ENCODE measurements at places on chromosomes 1 and 21.
A peak's percentile ranks its signal among the peaks of the same experiment; 100 is the strongest.

- no peak for DNase-seq
Measured at GRCh38 chr1:48701445-48701844, 75.2 kb downstream of the BEND5 start.

DNA sequence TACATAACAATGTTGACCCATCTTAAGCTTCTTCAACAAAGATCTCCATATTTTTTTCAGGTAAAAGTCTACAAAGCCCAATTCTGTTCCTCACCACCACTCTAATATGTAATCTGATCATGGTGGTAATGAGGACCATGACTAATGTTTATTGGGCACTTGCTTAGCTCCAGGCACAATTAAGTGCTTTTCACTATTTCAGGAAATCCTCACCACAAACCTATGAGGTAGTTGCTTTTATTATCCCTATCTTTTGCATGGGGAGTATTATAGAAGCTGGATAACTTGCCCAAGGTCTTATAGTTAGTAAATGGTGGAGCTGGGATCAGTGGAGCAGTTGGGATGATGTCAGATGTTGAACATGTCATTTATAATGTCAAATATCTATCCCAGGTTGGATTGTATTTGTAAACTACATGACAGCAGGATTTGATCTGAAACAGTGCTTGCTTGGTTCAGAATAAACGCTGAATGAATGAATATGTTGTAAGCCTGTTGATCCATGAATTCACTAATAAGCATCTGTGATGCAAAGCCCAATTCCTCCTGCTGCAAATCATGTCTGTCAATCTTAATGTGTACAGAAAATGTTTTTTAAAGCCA, 283.3 kb upstream of the ST6GALNAC5 start:
- DNase-seq = no peak

DNA sequence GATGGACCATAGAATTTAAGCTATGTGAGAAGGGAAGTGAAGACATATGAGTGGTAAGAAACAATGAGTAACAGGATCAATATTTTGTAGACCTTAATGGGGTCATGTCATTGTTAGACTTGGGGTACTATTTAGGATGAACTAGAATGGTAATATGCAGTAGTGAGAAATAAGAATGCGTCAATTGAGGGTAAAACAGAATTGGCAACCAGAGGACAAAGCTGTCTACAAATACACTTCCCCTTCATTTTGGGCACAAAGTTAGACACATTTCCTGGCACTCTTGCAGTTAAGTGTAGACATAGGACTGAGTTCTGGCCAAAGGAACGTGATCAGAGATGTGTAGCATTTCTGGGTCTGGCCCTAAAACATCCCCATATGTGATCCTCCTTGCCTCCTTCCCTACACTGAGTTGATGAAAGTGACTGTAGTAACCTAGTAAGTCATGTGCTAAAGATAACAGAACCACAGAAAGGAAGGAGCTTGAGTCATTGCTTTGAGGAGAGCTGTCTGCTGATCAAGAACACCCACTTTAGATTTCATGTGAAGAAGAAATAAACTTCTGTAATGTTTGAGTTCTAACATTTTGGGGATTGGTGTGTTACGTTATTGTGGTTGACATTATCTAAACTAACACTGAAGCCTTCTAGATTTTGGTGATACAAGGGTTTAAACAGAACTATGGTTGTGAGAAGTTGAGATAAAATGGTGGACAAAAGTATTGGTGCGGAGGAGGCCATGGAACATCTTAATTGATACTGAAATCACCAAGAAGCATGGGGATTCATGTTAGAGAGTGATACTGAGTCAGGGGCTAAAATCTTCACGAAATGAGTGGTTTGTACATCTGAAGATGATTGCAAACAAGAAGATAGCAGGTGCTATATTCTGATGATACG, 41.7 kb downstream of the CD55 start:
- DNase-seq = no peak

- no peak for DNase-seq
Measured at GRCh38 chr1:119784191-119784781, 15.6 kb upstream of the HMGCS2 start.

GRCh38 chr21:31075848-31076247, 37.6 kb upstream of the KRTAP19-8 start:
- DNase-seq = no peak

DNA sequence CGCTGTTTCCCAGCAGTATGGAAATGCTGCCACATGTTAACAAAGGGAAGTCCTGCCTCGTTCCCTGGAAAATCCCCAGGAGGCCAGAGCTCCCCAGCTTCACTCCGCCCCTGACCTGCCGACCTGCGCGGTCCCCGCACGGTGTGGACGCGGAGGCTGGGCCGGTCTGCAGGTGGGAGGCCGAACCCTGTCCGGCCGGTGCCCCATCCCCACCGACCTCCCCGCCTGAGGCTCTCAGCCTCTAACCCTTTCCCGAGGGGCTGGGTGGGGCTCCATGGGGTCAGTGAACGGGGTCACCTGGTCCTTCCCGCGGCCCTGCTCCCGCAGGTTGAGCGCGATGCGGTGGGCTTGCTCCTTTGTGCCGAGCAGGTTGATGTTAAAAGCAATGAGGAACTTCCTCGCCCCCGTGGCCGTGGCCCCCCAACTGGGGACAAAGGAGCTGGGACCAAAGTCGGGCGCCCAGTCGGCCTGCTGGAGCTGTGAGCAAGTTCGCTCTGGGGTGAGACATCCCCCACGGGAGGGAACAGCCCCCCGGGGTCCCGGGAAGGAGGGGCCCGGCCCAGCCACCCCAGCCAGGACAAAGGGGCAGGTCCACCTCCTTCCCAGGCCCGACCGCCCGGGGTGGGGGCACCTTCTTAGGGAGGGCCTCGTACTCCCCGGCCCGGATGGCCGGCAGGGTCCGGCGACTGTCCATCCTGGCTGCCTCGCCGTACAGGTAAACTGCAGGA, 4.0 kb downstream of the FTCD start:
- DNase-seq = peak; percentile 1

DNA sequence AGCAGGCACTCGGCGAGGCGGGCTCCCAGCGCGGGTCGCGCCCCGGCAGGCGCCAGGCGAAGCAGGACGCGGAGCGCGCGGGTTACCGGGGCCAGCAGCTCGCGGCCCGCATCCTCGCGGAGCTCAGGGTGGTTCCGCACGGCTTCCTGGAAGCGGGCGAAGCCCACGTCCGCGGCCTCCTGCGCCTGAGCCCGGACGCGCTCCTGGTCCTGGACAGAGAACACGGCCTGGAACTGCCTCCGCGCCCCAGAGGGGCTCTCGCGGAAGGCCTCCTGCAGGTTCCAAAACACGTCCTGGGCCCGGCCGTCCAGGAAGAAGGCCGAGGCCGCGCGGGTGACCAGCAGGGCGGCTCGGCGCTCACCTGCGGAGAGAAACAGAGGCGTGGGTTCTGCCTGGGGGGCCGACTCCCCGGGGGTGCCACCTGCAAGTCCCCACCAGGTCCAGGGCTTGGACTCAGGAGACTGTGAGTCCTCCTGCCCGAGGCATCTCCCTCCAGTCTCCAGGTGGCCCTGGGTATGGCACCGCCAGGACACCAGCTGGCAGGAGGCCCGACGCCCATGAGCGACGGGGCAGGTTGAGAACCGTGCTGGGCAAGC, 11.4 kb downstream of the TTC34 start:
- no peak for DNase-seq

GRCh38 chr1:193060115-193060403, 647 bp downstream of the RO60 start:
- DNase-seq = no peak

GRCh38 chr1:201069636-201070035, 42.6 kb downstream of the CACNA1S start:
- DNase-seq = no peak

- no peak for DNase-seq
Measured at GRCh38 chr1:58573138-58573537, 3.9 kb downstream of the TACSTD2 start.

DNA sequence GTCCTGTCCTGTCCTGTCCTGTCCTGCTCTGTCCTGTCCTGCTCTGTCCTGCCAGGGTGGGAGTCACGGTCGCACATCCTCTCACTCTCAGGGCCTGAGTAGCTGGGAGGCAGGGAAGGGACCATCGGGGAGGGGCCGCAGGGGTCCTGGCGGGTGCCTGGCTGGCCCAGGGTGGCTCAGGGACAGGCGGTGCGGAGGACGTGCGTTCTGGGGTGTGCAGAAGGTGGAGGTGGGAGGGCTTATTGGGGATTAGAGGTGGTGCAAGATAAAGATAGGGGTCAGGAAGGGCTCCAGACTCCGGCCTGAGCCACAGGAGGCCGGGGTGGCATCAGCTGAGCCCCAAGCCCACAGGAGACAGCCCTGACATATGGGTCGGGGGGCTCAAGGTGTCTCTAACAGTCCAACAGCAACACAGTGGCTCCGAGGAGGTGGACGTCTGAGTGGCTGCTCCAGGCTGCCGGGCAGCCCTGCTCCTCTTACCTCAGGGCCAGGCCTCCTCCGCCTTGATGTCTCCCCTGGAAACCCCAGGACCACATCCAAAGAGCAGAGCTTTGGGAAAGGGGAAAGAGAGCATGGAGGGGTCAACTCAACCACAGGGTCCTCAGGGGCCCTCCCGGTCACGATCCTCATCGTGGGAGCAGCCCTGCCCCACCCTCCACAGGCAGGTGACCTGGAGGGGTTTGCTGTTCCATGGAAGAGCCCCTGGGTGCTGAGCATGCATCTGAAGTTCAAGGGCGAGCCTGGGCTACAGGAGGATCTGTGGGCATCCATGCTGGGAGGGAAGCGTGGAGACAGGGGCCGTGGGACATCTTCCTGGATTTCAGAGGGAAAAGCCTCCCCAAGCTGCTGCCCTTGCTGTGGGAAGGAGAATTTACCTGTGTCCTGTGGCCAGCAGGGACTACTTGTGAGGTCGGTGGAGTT, 39.6 kb upstream of the ADARB1 start:
- DNase-seq = no peak

DNA sequence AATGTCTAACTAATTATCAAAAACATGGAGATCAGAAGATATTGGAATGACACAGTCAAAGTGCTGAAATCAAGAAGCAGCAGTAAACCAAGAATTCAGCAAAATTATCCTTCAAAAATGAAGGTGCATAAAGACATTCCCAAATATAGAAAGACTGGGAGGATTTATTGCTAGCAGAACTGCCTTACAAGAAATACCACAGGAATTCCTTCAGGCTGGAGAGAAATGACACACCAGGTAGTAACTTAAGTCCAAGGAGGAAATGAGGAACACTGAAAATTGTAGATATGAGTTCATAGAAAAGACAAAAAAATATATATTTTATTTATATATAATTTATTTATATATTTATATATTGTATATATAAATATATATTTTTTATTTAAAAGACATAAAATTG, 217.2 kb downstream of the RPS6KC1 start:
- no peak for DNase-seq

DNA sequence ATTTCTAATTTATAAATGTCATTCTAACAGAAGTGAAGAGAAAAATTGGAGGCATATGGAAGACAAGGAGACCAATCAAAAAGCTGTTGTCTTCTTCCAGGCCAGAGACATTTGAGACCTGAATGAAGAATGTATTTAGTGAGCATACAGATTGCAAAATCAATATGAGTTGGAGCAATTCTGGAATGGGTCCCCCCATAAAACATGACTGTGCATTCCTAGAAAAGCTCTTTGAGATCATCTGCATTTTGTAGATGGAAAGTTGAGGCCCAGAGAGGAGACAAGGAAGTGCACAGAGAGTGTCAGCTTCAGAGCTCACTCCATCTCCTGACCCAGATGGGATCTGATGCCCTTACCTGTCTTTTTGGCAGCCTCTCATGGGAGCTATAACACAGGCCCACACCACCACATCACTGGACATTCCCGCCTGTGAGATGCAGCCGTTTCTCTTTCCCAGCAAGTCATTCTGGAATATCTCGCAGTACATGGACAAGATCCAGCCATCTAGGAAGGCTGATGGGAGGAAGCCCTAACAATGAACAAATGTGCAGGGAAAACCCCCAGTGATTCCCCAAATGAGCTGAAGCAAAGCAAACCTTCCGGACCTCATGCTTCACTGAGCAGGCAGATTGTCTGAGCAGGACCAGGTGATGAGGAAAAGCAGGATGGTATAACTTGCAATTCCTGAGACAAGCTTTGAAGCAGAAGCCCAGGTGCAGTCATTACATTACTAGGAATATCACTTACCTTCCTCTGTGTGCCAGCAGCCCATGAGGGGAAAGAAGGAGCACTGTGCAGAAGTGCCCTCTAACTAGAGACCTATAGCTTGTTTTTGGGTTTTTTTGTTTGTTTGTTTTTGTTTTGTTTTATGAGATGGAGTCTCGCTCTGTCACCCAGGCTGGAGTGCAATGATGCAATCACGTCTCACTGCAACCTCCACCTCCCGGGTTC, 445.6 kb downstream of the PLPP3 start:
- DNase-seq = no peak

DNA sequence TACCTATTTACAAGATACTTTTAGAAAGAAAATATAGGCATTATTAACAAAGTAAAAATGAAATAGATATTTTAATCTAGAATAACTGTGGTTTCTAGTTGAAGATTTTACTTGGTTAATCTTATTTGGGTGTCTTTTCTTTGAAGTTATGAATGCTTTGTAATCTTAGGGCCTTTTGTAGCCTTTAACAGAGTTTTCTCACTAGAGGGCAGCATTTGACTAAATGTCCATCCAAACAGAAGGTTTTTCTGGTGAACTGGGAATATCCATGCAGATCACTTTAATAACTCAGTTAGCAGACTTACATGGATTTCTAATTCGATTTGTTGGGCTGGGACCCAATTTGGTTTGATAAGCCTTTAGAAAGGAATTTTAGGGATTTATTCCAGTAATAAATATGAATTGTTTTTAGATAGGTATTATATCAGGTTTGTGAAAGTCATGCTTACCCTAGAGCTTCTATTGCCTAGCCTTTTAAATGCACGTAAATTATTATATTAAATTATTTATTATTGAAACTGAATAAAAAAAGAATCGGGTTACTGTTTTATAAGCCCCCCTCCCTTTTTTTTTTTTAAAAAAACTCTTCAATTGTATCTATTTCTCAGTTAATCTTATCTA, 119.7 kb downstream of the ZNF326 start:
- DNase-seq = no peak

DNA sequence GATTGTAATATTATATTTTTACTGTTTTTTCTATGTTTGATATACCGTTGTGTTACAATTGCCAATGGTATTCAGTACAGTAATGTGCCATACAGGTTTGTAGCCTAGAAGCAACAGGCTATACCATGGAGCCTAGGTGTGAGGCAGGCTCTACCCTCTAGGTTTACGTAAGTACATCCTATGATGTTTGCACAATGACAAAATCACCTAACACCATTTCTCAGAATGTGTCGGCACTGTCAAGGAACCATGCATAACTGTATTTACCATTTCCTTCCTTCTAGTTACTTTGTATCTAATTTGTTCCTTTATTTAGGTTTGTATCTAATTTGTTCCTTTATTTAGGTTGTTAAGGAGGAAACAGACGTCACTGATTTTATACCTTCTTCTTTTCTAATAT, 9.9 kb downstream of the NPHP4 start:
- DNase-seq = no peak
